ENCODE measurements at places on chromosomes 5 and 9. TPM values are rescaled to one million over a fixed set of nuclear protein-coding genes. Genes with fewer than 3 reads are reported as not detected.

DNA sequence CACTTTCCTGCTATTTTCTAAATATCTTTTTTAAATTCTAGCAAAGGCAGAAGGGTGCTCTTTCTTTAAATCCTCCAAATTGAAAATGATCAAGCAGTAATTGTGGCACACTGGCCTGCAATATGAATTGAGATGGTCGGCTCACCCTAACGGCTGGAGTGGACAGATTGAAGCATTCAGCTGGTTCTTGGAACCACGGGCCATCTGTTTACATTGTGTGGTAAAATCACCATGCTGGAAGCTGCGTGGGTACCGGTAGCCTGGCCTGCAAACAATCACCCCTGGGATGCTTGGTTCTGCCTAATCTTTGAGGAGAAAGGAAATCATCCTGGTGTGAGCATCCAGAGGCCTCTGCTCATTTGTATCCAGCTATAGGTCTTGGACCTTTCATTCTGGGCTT lies 289.3 kb downstream of the ZNF608 start:
- no peak for DNase-seq
- no peaks in the 10 kb centered on the region for H3K27me3 ChIP-seq
- H3K4me3 ChIP-seq: no peak overlapping the region
- H3K36me3 ChIP-seq: no peaks in the 10 kb centered on the region
- no peak overlapping the region for H3K27ac ChIP-seq

- H3K4me3 ChIP-seq: no peak overlapping the region
- no peaks in the 10 kb centered on the region for H3K4me1 ChIP-seq
- H3K27me3 ChIP-seq: no peaks in the 10 kb centered on the region
- no peak for DNase-seq
Observed at GRCh38 chr5:96885518-96886338, 9.4 kb downstream of the ERAP2 start.

CCDC192 gene
- total RNA-seq: not detected

SPATA31E1 gene
- not detected for total RNA-seq

Data from Panc1 (cell line).